Nephron progenitor cell (in vitro differentiated cells): ENCODE measurements at places on chromosomes 4 and X.

DNA sequence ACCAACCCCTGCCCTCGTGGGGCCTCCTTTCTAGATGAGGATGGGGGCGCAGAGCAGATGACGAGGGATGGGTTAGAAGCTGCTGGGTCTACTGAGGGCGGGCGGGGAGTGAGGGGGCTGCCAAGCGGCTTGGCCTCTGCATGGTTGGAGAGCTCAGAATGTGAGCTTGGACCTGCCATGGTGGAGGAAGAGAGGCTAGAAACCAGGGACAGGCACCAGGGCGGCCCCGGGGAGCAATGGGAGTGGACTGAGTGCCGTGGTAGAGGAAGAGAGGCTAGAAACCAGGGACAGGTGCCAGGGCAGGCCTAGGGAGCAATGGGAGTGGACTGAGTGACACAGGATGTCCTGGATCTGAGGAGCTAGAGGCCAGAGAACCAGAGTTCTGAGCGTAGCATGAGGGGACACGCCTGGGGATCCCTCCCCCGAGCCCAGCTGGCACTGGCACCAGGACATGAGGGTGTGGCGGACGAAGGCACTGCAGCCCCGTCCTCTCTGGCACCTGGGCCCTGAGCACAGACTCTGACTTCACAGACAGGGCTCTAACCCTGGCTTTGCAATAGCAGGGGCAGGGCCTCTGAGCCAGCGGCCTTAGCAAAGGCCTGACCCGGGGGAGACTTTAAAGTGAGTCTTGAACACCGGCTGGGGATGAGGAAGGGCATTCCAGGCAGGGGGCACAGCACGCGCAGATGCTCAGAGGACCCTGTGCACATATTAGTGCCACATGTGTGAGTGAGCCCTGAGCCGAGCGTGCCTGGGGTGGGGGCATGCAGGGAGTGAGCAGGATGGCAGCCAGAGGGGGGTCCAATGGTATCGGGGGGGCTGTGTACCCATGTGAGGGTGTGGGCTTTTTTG lies 214.0 kb upstream of the PSAPL1 start:
- no peak for DNase-seq

GRCh38 chr4:108834835-108835384 lies 72.1 kb upstream of the ETNPPL start:
- DNase-seq, result no peak

GRCh38 chr4:173486714-173487392 lies 43.2 kb downstream of the HAND2 start:
- DNase-seq, result no peak

GRCh38 chrX:101370888-101371504 lies 15.0 kb downstream of the BTK start:
- no peak for DNase-seq

DNA sequence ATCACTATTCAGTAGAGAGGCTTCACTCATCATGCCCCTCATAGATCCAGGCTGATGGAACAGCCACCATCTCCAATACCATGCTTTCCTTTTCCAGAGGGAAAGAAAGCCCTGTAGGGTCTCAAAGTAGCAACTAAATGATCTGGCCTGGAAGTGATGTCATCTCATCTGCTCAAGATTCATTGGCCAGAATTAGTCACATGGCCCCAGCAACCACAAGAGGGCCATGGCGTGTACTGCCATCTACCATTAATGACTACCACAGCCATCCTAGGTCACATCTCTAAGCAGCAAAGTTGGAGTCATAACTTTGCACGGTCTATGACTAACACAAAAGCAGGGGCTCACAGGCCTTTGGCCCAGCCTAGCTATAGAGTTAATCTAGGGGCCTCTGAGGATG lies 194.8 kb downstream of the KIT start:
- no peak for DNase-seq

GRCh38 chr4:970046-970745 lies 3.2 kb downstream of the DGKQ start:
- no peak for DNase-seq

DNA sequence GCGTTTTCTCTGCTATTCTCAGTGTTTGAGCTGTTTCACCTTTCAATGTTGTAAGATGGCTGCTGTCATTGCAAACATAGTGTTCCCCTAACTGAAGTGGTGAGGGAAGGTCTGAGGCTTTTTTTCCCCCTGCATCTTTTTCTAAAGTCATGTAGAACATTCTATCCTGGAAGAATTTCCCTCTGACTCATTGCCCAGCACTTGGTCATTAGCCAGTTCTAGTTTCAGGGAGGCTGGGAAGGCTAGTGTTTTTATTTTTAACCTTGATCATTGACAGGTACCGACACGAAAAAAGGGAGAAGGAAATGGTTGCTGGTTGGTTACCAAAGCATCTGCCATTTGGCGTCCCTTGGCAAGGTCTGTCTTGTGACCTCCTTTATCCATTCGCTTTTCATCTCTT lies 6.6 kb downstream of the LANCL3 start:
- DNase-seq, result no peak
